ENCODE measurements at places on chromosomes 16 and 17. TPM values are rescaled to one million over a fixed set of nuclear protein-coding genes. Genes with fewer than 3 reads are reported as not detected.

The MINK1 gene
- total RNA-seq, result 48.5 TPM

DNA sequence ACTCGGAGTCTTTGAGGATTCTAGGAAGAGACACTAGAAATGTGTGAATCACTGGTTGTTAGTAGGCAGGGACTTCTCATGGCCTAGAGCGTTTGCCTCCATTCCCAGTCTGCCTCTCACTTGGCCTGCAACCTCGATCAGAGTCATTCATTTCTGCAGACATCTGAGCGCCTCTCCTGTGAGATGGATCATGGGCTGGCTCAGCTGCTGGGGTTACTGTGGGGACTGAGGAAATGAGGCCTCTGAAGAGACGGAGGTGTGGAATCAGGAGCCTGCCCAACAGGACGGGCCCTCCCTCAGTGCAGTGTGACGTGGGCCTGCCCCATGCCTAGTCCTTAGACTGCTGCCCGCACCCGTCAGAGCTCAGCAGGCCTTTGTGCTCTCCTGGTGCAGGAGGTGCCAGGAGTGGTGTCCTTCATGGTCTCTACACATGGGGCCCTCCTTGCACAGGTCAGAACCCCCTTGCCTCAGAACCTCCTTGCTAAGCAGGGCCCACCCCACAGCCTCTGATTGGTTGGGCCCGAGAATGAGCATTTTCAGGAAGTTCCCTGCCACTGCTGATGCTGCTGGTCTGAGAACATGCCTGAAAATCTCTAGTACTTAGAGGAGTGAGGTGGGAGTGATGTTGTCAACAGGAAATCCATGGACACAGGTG is 99.4 kb downstream of the NPIPB11 start:
- DNase-seq, result peak; percentile 19

DNA sequence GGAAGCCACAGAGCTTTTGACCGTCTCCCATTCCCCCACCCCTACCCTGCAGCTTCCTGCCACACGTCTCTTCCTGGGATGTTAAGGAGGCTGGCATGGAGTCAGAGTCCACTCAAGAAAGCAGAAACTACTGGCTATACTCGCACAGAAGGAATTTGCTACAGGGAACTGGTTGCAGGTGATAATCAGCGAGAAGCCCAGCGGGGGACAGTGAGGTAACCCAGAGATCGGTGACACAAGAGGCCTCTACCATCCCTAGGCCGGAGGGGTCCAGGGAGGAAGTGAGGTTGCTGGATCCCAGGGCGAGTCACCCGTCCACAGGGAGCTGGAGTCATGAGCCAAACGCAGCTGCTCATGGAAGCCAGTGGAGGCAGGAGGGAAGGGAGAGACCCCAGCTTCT is 93.7 kb downstream of the SDK2 start:
- DNase-seq, result no peak

- DNase-seq, result no peak
Observed at GRCh38 chr17:47117386-47117785, 71.7 kb downstream of the CDC27 start.

The SERPINF2 gene
- total RNA-seq, result 0.18 TPM

GRCh38 chr17:45150911-45151809 is 2.9 kb downstream of the HEXIM1 start:
- peak; percentile 35 for DNase-seq
